ENCODE measurements at places on chromosomes 7 and 10.

DNA sequence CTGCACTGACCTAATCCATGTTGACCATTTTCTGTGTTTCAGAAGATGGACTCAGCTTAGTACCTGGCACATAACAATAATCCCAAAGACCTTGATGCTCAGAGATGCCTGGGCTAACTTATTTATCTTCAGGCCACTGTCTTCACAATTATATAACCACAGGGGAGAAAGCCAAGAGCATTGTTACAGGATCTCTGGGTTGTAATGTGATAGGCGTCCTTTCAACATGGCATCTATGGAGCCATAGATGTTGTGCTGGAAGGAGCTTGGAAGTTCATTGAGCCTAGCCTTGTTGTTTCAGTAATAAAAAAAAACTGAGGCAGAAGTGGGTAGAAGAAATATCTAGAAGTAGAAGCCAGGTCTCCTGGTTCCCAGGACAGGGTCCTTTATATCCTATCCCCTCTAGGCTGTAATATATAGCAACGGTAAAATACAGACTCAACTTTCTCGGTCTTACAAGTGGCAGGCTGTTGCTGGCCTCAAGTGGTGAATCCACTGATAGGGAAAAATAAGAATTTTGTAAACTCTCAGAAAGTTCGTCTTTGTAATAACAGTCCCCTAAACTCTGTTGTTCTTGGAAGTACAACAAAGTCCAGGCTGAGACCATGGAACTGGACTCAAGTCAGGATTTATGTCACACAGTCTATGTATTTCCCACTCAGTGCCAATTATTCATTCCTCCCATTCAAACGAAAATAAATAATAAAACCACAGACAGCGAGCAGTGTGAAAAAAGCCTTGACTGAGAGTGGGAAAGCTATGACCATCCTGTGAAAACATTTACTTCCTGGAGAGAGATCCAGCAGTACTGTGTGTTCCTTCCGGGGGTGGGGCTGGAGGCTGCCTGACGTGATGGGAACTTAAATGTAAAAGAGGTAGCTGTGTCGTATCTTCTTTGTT, 277.6 kb downstream of the REEP3 start:
- DNase-seq = no peak

DNA sequence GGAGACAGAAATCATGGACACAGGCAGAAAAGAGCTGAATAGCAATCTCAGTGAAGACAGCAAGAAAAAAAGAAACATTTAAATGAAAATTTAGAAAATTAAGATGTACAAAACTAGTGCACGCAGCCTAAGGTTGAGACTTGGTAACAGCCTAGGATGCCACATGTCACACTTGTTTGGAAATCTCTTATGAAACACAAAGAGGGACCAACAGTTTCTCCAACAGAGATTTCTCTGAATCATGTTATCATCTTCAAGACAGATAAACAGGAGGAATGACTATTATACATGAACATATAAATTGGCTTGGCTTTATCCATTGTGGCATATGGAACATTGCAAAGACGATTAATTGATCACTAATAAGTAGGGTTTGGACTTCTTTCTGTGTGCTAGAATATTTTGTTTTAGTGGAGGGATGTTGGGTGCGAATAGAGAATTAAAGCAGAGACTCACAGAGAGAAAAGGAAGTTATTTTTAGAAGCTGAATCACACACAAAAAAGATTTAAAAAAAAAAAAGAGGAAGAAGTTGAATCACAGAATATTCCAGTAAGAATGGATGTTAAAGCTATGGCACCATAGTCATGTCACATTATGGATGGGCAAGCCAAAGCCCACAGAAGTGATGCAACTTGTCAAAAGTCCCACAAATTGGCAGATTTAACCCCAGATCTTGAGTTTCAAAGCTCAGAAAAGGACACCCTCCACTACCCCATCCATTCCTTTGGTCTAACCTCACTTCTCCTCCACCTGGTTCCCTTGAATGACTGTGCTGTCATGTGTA, 91.6 kb downstream of the MYOF start:
- DNase-seq = no peak

GRCh38 chr10:24674892-24675632, 48.6 kb downstream of the ARHGAP21 start:
- DNase-seq = no peak

DNA sequence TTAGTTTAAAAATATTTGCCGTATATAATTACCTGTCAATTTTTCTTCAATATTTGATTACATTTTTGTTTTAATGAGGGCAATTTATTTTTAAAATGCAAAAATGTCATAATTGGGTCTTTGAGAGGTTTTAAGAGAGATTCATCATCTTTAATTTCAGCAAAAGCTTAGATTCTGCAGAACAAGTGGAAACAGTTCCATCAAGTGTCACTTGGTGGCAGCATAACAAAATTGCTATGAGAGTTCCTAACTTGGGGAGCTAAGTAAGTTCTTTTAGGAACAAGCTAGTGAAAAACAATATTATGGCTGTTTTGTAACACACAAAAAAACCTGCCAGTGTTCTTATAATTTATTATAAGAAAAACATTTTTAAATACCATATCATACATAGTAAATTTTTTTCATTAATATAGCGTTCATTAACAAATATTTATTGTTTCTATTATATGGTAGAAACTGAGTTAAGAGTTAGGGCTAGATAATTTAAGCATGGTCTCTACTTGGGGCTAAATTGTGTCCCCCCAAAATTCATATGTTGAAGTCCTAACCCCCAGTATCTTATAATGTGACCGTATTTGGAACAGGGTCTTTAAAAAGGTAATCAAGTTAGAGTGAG, 155.2 kb downstream of the MAGI2 start:
- DNase-seq = no peak

DNA sequence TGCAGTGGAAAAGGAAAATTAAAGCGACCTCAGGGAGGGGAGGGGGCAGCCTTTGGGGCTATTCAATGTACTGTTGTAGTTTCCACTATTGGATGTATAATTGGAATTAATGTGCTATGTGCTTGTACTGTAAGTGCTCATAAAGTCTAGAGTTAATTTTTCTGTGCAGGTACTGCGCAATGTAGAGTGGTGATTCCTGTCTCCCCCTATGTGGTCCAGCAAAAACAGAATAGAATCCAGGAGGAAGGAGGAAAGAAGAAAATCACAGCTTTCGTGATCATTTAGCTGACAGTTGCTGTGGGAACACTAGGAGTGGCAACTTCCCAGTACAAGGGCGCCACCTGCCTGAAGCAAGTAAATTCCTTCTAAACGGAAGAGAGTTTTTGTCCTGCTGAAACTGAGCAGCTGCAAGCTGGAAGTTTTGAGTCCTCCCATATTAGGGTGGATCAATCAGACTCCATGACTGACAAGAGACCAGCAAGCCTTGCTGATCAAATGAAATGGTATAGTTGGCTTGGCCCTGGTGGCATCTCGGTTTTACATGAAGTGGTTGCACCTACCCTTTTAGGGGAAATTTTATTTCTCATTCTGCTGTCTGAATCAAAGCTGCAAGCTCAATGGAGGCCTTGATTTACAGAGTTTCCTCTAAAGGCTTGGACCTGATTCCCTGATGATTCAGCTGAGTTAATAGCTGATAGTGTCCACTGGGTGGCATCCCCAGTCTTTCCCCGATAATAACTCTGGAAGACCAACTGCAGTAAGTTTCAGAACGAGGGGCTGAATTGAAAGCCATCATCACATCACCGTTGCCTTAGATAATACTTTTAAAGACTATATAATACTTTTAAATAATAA, 299.8 kb downstream of the HGF start:
- DNase-seq = no peak

All from cortex of kidney (tissue), 1 donor.